Frontal cortex (tissue), 4 donors: ENCODE measurements at places on chromosomes 12 and 14. TPM values are rescaled to one million over a fixed set of nuclear protein-coding genes. Genes with fewer than 3 reads are reported as not detected.

DNA sequence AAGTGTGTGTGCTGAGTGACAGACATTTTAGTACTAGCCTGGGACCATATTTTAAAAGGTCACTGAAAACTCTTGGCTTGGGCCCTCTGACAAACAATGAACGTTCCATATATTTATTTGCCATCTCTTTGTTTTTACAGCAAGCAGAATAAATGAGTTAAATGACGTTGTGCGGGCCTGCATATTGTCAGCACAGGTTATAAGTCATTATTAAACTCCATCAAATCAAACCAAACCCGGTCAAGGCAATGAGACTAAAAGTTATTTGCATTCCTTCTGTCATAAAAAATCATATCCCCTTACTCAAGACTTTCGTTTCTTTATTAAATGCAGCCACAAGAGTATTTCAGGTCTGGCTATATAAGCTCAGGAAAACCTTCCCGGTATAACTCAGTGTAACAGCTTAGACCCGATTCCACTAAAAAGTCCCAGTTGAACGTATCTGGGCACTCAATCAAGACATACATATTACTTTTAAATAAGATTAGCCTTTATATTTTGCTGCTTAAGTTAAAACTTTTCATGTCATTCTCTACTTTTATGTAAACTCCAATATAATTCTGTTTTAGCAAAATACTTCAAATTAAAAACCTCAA is 84.9 kb downstream of the DICER1 start:
- no peak for DNase-seq

Gene ARMH4
- 54.2 TPM for total RNA-seq

DNA sequence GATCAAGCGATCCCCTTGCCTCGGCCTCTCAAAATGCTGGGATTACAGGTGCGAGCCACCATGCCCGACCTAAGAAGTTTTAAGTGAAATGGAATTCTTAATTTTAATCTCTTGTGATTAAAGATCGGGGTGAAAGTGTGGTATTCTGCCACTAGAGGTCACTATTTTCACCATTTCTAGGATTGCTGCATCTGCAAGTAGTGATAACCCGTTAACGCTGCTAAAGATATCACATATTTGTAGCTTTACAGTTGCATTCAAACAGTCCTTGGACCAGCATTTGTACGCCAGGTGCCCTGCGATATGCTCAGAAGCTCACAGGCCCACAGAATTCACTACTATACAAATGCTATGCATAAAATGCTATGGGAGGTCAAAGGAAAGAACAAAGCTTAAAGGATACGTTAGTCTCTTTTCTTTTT is 19.3 kb downstream of the CCDC62 start:
- DNase-seq = peak; percentile 51

Gene C14orf180
- not detected for total RNA-seq

DNA sequence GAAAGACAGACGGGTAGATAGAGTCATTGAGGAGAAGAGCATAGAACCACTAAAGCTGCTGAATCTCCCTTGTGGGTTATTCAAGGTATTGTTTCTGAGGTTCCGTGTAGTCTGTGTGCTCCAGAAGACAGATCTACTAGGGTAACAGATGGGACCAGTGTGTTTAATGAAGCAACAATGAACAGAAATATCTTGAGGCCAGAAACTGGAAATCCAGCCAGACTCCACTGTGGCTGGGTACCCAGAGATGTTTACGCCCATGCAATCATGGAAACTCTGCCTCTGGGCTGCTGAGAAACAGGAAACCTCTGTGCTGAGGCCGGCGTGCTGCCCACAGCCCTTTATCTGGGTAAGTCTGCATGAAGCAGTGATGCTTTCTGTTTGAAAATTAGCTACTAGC is 8.3 kb downstream of the PROX2 start:
- DNase-seq = no peak

GRCh38 chr12:108826101-108826806 is 31.1 kb downstream of the SSH1 start:
- DNase-seq = no peak

DNA sequence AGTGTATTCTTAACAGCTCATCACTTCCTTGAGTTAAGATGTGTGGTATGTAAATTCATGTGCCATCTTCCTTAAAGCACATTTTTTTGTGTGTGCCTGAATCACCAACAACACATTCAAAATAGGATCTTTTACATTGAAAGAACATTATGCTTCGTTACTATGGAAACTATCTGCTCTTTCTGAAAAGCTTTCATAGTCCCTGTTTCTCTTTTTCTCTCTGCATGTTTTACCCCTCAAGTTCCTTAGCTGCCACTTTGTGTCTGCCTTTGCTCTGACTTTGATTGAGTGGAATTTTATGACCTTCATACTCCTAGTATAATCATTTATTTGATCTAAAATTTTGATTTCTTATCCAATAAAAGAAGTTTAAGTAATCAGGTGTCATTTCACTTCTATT is 880.3 kb upstream of the FOXG1 start:
- no peak for DNase-seq

Gene PRR4
- 1.2 TPM for total RNA-seq

DNA sequence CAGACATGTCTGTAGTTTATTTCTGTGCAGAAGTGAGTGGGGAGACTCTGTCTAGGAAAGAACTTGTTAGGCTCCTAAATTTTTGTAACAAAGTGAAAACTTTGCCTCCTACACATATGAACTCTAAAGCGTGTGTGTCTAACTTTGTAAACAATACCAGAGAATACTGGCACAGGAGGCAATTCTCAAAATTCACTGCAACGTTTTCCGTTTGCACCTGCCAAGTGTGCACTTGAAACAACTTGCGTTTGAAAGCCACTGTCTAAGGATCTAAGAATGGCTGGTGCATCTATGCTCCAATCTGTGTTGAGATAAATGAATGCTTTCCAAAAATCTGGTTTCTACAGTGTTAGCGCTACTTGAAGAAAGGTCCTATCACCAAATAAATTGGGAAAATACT is 15.3 kb downstream of the GRIP1 start:
- no peak for DNase-seq

DNA sequence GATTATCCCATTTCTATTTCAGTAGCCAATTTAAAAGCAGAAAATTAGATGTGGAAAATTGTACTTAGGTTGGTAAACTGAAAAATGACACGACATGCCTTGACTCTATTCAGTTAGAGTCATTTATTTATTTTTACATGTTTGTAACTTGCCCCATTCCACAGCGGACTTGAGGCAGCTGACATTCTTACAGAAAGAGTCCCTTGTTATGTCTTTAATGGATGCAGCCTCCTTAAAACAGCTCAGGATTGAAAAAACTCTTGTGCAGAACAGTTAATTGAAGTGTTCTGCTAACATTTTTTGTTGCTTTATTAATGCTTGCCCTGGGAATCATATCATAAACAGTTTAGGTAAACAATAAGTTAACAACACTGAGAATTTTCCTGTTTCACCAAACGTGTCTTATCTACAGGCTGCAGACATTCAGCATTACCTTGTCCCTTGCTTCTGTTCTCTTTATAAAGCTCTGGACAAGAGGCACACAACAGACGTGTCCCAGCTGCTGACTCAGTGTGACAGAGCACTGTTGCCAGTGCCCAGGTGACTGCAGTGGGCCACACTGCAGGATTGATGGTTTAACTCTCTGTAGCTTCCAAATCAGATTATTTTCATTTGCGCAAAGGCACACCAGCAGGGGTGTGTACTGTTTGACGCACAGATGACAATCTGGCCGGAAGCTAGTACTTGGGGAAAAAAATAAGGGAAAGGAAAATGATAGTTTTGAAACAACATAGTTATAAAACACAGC is 101.6 kb downstream of the PELI2 start:
- DNase-seq = no peak

Gene KIF26A
- total RNA-seq = 13.0 TPM

Gene TRIM9
- total RNA-seq = 28.5 TPM

GRCh38 chr14:104715871-104716270 is 8.2 kb upstream of the ADSS1 start:
- DNase-seq = no peak

- no peak for DNase-seq
Observed at GRCh38 chr12:97324471-97324870, 138.1 kb upstream of the RMST start.

Gene DBX2
- 2.9 TPM for total RNA-seq

DNA sequence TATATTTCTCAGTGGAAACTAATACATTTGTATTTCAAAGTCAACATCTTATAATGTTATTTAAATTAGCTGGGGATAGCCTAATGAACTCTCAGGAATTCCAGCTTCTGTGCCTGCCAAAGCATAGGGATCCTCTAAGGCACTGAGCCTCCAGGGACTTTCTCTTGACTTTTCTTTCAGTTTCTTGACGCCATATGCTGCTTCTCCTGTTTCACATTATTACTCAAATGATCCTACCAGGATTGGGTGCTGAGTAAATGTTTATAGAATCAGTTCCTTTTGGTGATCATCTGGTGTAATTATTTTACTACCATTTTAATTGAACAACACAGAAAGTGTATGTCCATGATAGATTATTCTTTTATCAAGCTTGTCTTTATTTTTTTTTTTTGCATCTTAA is 7.9 kb downstream of the METTL25 start:
- DNase-seq = no peak

Gene SPIC
- not detected for total RNA-seq

GRCh38 chr12:104181313-104181712 is 34.3 kb upstream of the TXNRD1 start:
- DNase-seq = no peak

- DNase-seq = no peak
Observed at GRCh38 chr12:132494294-132495164, 4.6 kb downstream of the FBRSL1 start.

- DNase-seq = no peak
Observed at GRCh38 chr14:41349289-41349910, 257.3 kb upstream of the LRFN5 start.

GRCh38 chr12:118319627-118320026 is 53.1 kb downstream of the TAOK3 start:
- no peak for DNase-seq

- no peak for DNase-seq
Observed at GRCh38 chr12:51901121-51901817, 6.0 kb upstream of the ACVRL1 start.

DNA sequence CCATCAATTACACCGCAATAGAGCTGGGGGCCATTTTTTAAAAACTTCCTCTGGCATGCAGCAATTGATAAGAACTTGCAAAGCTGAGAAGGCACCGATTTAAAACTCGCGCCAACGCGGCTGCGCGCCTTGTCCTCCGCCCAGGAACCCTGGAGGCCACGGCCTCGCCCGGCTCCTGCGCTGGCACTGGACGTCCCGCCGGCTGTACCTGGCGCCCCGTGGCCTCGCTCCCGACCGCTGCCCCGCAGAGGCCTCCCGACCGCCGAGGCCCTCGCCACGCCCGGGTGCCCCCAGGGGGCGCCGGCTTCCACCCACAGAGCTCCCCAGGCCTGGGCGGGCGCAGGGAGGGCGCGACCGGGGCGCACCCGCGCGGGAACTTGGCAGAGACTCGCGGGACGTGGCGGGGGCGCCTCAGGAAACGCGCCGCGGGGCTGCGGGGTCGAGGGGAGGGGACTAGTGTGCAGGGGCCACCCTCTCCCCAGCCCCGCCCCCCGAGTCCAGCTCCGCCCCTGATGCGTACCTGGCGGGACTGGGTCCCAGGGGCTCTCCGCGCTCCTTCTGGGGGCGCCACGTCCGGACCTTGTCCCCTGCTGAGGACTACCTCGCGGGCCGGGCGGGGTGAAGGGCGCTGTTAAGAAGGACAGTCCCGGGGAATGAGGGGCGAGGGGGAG is 65.7 kb downstream of the TNFAIP2 start:
- DNase-seq = no peak

DNA sequence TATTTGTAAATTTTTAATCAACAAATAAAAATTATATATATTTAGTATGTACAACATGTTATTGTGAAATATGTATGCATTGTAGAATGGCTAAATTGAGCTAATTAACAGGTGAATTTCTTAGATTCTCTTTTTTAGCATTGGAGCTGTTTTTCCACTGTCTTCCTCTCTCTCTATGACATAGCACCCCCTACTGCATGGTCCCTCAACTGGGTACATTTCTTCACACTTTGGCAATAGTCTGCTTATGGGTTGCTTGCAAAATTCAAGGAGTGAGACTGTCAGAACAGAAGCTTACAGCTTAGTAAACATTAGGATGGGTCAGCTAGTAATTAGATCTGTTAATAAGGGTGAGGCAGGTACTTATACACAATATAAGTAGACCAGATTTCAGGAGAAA is 658.5 kb upstream of the MGAT4C start:
- no peak for DNase-seq

Gene AICDA
- not detected for total RNA-seq

DNA sequence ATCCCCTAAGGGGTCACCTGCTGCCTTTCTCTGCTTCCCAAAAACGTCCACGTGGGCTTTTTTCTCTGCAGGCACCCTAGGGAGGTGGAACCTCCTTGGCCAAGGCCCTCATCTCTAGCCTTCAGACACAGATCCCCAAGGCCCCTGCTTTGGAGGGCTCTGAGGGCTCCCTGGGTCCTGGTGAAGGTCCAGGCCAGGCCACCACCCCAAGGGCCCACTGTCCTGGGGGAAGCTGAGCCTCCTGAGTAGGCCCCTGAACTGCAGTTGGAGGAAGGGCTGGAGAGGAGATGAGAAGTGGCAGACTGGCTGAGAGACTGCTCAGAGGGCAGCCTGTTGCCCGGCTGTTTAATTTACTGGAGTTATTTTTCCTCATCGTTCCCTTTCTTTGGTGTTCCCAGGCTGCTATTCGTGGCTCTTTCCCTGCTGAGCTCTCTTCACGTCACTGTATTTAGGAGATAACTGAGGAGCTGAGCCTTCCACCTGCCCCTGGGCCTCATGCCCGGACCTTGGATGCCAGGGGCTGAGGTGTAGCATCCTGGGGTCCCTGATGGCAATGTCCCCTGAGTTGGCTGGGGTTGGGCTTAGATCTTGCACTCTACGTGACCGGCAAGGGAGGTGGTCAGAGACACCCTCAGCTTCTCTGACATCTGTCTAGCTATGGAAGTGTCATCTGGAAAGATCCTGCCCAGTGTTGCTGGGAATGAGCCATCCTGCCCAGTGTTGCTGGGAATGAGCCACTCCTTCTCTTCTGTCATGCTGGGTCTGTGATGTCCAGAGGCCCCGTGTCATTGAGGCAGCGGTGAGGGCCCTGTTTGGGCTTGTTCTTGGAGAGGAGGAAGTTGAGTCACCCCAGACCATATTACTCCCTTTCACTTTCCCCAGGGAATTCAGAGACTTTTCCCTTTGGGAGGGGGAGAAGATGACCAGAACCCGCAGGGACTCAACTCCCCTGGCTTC is 139.8 kb downstream of the TSPAN9 start:
- DNase-seq = no peak

Gene NOVA1
- total RNA-seq = 34.6 TPM
